ENCODE measurements at places on chromosomes 3 and 15.

DNA sequence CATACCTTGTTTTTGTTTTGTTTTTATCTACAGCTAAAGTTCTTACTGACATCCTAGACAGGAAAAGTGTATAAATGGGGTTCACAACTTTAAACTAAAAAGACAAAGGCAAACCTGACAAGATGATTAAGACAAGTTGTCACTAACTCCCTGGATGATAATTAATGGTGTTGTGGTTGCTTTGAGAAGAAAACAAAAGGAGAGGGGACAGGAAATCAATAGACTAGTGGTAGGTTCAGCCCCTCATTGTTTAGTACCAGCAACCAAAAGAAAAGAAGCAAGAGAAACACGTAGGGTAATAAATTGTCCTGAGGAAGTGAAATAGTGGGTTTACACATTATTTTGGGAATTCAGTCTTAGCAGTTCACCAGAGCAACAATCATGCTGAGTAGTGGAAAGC is 78.8 kb downstream of the BFSP2 start:
- DNase-seq: no peak

- DNase-seq: no peak
These were observed 8.3 kb upstream of the ANKDD1A start for GRCh38 chr15:64903326-64903950.

GRCh38 chr3:171680726-171681411 is 129.4 kb downstream of the PLD1 start:
- DNase-seq: no peak

DNA sequence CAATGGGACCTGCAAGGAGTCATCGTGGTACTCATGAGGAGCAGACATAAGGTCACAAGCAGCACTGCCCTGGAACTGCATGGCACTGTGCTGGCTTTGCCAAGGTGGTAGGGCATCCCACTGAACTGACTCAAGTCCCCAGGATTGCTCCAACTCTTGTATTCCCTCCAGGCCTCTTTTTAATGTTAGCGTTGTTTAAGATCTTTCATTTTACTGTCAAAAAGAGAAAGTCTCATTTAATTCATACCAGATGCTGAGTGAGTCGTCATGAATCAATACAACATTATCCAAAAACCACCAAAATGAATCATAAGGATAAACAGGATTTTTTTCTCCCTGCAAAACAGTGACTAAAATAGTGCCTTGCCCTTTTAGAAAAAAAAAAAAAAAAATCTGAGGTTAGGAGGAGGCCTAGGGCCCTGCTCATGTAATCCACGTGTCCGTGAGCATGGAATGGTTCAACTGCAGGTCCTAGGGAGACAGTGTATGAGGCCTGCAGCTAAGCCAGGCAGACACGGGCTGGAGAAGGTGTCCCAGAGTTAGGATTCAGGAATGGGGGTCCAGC is 36.7 kb upstream of the BLM start:
- no peak for DNase-seq

GRCh38 chr15:72902245-72902918 is 118.8 kb upstream of the ADPGK start:
- DNase-seq: no peak

Measured in T-helper 2 cell (primary cell).